ENCODE measurements at places on chromosomes 16 and 17. TPM values are rescaled to one million over a fixed set of nuclear protein-coding genes. Genes with fewer than 3 reads are reported as not detected.

- DNase-seq = no peak
Observed at GRCh38 chr16:10083301-10083700, 98.9 kb downstream of the GRIN2A start.

Gene MT1E
- total RNA-seq = 518 TPM

DNA sequence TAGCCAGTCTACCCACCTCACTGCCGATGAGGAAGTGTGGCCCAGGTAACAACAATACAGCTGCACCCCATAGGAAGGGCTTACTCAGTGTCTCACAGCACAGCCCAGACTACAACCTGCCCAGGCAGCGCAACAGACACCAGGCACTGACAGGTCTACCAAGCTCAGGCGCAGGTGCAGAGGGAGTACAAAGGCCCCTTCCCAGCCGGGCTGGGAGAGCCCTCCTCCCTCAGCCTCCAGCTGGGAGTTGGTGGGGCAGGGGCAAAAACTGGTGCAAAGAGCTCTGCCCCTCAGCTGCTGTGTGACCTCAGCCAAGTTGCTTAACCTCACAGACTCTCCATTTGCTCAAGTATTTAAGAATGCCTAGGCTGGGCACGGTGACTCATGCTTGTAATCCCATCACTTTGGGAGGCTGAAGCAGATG, 112.6 kb upstream of the LHX1 start:
- peak; percentile 31 for DNase-seq

GRCh38 chr17:15492791-15493692, 25.6 kb upstream of the CDRT4 start:
- DNase-seq = no peak

Gene ANKRD40CL
- not detected for total RNA-seq

GRCh38 chr17:10112962-10113361, 85.4 kb downstream of the GAS7 start:
- DNase-seq = no peak

- DNase-seq = no peak
Observed at GRCh38 chr17:45960311-45960710, 38.7 kb upstream of the STH start.

Gene TM4SF5
- total RNA-seq = not detected

Measured in MCF 10A (cell line).